ENCODE measurements at places on chromosomes 7 and 10. TPM values are rescaled to one million over a fixed set of nuclear protein-coding genes. Genes with fewer than 3 reads are reported as not detected.

The DENND2A gene
- total RNA-seq: not detected

DNA sequence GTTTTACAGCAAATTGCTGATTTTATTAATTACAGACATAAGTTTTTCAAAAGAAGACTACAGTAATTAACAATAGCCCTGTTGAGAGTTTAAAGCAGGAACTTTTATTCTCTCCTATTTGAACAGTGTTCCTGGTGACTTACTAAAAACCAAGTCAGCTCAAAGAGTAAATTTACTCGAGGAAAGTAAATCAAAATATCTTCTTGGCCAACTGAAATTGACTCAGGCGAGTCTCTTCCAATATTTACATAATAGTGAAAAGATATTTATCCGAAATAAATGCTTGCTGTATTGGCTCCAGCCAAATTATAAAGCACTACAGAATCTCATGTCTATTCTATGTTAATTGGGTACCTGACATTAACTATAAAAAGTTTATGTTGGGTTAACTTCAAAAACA, 13.2 kb downstream of the CYTH3 start:
- DNase-seq: no peak

The HOGA1 gene
- total RNA-seq: not detected

DNA sequence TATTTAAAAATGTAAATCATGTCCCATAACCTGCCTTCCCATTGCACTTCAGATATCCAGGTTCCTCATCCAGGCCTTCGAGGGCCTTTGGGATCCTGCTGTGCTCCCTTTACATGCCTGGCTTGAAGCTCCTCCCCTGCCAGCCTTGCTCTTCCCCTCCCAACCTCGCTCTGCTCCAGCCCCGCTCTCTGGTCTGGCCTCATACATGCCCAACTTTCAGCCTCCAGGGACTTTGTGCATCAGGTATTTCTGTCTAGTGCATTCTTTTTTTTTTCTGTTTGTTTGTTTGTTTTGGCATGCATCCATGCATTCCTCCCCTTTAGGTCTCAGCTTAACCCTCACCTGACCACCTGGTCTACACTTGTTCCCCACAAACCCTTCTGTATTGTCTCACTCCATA, 160.3 kb downstream of the SNX10 start:
- DNase-seq: no peak

- DNase-seq: no peak
Observed at GRCh38 chr10:104686829-104687228, 45.7 kb downstream of the SORCS3 start.

DNA sequence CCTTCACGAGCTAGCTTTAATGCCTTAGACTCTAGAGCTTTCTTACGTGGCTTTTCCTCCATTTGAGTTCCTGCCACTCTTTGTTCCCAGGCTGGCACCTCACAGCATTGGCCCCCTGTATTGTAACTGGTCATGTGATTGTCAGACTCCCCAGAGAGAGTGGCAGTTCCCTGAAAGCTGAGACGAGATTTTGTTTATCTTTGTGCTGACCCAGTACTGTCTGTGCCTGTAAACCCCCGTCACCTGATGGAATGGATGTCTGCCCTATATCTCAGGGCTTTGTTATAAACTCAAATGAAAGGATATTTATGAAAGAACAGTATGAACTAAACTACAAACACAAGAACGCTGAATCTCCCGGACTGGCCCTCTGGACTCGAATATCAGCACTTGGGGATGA, 13.0 kb downstream of the NOBOX start:
- DNase-seq: no peak

- no peak for DNase-seq
Observed at GRCh38 chr7:155362380-155363145, 64.9 kb downstream of the INSIG1 start.

DNA sequence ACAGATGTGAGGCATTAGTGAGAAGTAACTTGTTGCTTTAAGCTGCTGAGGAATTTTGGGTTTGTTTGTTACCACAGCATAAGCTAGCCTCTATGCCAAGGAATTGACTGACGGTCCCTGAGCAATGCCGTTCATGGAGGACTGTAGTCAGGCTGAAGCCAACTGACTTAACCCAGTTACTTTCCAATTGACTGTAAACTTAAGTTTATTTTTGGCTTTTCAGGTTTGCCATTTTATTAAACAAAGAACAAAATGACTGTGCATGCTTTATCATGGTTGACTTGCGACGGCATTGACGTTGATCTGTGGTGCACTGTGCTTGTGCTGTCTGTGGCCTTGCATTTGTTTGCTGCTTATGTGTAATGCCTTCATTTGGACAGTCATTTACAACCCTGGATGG, 53.5 kb downstream of the DNAJB9 start:
- DNase-seq: no peak

- no peak for DNase-seq
Observed at GRCh38 chr10:95233377-95234034, 39.5 kb downstream of the ACSM6 start.

GRCh38 chr7:54556121-54556520, 13.9 kb downstream of the VSTM2A start:
- DNase-seq: no peak

- no peak for DNase-seq
Observed at GRCh38 chr7:75711656-75712514, 26.9 kb downstream of the HIP1 start.

GRCh38 chr10:17751781-17752445, at the start of gene TMEM236:
Gene TMEM236, plus strand, starts transcription at chr10:17752201. Its CDS starts 95 bp downstream, at chr10:17752296.
- no peak for DNase-seq

The MYOF gene
- 0.27 TPM for total RNA-seq

- DNase-seq: no peak
Observed at GRCh38 chr10:63583909-63584724, 62.9 kb downstream of the REEP3 start.

DNA sequence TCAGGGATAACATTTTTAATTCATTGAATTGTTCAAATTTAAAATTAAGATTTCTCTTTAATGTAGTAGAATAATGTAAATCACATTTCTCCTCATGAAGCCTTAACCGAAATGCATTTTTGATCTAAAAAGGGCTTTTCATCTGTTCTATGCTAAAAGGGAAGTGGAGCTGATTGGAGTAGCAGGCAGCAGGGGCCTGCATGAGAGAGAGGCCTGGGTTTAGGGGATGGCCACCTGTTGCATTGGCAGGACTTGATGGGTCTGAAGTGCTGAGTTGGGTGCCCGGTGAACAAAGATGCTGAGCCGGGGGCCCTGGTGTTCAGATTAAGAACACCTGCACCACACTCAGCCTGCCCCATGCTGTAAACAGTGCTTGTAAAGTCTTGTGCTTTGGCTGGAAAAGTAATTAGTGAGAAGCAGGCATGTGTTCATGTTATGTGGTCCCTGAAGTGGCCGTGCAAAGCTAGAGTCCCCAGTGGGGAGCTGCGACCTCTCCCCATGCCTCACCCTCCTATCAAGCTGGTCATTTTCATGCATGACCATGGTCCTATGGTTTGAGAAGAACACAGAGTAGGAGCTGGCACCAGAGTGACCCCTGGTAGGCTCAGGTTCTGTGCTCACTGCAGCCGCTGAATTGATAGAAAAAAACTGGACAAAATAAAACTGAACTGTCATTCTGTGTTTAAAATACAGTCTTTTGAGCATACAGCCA, 124.3 kb downstream of the ADCY1 start:
- no peak for DNase-seq

GRCh38 chr7:27119412-27119911, 11.1 kb downstream of the HOXA4 start:
- DNase-seq: no peak

GRCh38 chr7:116553168-116553964, 28.5 kb downstream of the CAV1 start:
- no peak for DNase-seq

DNA sequence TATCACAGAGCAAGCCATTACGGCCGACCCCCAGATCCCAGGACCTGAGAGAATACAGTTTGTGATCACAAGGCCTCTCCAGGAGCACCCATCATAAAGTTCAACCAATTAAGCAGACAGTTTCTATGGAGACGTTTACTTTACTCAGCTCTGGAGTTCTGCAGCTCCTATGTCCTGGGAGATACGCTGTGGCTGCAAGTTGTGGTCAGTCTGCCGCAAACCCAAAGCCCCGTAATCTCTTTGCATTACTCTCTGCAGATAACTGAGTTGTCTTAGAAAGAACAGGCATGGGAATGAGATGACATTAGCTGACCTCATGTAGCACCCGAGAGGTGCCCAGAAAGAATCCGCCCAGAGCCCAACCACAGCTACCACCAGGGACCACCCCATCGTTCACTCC, 305.1 kb downstream of the FGFR2 start:
- no peak for DNase-seq

GRCh38 chr7:134453518-134453917, 5.4 kb downstream of the AKR1B1 start:
- no peak for DNase-seq

- no peak for DNase-seq
Observed at GRCh38 chr10:109846832-109847231, 76.5 kb downstream of the XPNPEP1 start.

The CALML3 gene
- total RNA-seq: not detected

GRCh38 chr10:86481761-86482160, 39.8 kb downstream of the WAPL start:
- DNase-seq: no peak

The FAM24B gene
- total RNA-seq: 6.8 TPM

DNA sequence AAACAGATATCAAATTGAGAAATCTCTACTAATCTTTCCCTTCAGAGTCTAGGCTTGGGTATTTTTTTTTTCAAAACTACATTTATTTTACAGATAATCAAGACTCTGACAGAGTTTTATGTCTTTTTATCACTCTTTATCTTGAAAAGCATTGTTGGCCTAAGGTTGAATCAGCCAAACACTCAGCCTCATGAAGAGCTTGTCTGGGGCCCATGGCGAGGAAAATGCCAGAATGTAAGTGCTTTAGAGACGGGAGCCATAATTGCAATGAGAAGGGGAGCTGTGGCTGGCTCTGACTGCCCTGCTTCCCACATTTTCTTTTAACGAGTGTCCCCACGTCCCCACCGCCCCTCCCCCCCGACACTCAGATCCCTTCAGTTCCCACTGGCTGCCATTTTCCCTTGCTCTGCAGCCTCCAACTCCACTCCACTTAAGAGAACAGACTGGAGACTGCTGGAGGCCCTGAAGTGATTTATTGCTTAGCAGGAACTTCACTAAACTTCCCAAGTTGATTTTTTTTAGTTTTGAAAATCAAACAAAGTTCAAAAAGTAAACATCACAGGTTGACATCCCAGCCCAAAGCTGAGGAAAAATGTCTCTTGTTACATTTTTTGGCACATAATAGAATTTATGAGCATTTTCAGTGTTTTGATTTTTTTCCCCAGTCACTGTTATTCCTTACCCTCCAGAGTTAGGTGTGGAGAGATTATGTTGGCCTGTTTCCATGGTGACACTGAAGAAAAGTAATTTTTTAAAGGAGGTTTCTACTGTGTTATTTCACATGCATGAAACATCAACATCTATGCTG, 637.5 kb upstream of the GALNT17 start:
- DNase-seq: no peak

GRCh38 chr7:106704000-106704840, 43.3 kb upstream of the CCDC71L start:
- no peak for DNase-seq

GRCh38 chr7:37031571-37032257, 307.4 kb upstream of the AOAH start:
- no peak for DNase-seq

Measured in CD4-positive, alpha-beta T cell (primary cell).